ENCODE measurements at places on chromosomes 3 and 15.

DNA sequence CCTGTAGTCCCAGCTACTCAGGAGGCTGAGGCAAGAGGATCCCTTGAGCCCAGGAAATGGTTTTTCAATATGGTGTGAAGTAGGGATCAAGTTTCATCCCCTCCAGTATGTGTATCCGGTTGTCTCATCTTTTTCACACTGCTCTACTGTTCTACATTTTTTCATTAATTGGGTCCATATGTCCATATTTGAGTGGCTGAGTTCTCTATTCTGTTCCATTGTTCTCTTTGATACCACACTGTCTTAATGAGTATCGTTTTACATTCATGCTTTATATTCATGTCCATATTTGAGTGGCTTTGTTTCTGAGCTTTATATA, 81.6 kb upstream of the LRRFIP2 start:
- no peak for DNase-seq

- no peak for DNase-seq
Measured at GRCh38 chr3:129323651-129324294, 45.1 kb downstream of the HMCES start.

DNA sequence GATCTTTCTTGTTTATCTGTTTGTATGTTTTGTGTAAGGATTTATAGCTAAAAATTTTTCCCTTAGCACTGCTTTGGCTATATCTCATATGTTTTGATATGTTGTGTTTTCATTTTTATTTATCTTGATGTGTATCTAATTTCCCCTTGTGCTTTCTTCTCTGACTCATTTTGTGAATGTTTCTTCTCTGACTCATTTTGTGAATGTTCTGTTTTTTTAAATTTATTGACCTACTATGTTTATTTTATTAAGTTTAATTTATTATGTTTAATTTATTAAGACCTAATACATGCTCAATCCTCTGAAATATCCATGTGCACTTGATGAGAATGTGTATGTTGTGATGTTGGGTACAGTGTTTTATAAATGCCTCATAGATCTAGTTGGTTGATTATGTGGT, 793.5 kb upstream of the CADM2 start:
- DNase-seq = no peak

DNA sequence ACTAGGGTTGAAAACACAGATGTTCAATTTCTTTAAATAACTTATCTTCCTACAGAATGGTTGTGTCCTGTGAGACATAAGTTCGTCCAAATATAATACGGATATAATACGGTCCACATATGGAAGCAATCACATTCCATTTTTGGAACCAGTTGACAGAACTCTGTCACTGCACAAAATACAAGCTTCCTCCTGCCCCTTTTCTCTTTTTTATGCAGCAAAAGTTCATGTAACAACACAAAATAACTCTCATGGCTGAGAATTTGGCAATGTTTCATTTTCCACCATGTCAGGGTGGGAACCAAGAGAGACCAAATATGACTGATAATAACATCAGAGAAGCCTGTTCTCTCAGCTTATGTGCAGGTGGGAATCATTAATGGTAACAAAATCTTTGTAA, 158.1 kb upstream of the ZNF385D start:
- DNase-seq = no peak

- DNase-seq = no peak
Measured at GRCh38 chr3:43872301-43872700, 181.6 kb downstream of the ABHD5 start.

DNA sequence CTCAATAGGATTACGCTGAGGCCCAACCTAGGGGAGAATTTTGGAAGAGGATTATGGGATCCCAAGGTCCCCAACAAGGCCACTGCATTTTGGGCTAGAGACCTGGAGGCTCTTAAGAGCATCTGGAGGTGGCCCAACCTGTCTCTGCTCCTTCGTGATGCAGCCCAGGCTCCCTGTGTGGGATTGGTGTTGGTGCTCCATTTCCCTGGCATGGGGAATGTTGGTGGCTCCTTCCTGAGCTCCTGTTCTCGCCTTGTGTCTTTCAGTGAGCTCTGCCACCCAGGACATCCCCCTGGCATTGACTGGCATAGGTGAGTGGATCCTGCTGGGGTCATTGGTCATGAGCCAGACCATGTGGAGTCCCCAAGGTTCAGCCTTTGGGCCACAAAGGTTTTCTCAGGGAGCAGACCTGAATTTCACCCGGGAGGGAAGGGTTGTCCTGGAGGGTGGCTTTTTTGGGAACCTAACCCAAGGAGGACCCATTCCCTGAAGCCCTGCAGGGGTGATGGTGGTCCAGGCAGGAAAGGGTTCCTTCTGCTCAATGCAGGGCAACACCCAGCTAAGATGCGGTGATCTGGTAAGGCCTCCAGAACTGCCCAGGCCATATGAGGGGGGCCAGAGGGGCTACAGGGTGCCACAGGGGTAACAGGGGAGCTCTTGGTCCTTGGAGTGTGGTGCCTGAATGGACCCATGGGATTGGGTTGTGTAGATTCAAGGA, 202.5 kb downstream of the UBE3A start:
- DNase-seq = no peak

GRCh38 chr3:78875436-78875835, 892.4 kb downstream of the ROBO1 start:
- DNase-seq = no peak

GRCh38 chr3:148319161-148319915, 378.4 kb upstream of the AGTR1 start:
- no peak for DNase-seq

- no peak for DNase-seq
Measured at GRCh38 chr3:101879102-101879501, 29.8 kb downstream of the NFKBIZ start.

DNA sequence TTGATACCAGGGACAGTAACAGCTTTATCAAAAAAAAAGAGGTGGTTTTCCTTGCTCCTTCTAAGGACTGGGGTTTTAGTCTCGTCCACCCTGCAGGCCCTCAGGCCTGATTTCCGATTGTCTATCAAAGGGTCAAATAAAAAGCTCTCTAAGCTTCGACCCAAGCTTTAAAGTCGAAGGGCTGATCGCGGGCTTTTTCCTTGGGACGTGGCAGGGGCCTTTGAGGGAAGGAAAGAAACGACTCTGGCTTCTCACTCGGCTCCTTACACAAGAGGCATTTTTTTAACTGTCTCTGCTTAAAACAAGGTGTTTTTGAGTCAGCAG, 354 bp upstream of the KLHL24 start:
- no peak for DNase-seq

DNA sequence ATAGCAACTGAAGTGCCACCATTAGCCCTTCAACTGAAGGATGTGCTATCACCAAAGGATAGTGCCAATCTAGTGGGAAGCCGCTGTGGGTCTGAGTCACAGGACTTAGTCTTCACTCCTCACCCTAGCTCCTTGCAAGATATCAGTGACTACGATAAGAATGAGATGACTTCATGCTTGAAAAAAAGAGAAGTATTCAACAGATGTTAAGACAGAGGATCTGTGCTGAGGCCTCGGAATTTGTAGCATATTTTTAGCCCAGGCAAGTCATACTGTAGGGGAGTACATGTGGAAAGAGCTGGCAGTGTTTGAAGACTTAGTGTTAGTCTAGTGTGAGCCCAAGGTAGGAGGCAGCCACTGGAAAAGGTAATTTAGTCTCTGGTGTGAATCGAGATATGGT, 270.7 kb upstream of the LRTM1 start:
- DNase-seq = no peak

DNA sequence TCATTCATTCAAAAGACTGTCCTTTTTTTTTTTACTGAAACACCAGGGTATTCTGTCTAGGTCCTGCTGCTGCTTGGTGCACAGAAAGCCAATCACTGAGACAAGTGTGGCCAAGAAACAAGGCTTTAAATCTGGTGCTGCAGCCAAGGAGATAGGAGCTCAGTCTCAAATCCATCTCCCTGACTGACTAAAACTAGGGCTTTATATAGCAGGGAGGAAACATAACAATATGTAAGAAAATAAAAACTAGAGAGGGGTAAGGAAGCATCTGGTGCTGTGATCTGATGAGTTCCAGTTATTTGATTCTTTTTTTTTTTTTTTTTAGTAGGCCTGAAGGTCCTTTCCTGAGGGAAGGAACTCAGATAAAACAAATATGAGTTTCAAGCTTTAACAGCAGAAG, 139.8 kb downstream of the ATG7 start:
- no peak for DNase-seq

GRCh38 chr3:12521010-12521409, 24.3 kb downstream of the MKRN2OS start:
- no peak for DNase-seq

GRCh38 chr3:53764026-53764775, 82.0 kb downstream of the CHDH start:
- no peak for DNase-seq

- no peak for DNase-seq
Measured at GRCh38 chr3:122085673-122086072, 30.5 kb downstream of the CD86 start.

GRCh38 chr15:73522011-73522410, 79.0 kb downstream of the REC114 start:
- no peak for DNase-seq

GRCh38 chr3:149020196-149020838, 29.0 kb downstream of the GYG1 start:
- peak; percentile 24 for DNase-seq

DNA sequence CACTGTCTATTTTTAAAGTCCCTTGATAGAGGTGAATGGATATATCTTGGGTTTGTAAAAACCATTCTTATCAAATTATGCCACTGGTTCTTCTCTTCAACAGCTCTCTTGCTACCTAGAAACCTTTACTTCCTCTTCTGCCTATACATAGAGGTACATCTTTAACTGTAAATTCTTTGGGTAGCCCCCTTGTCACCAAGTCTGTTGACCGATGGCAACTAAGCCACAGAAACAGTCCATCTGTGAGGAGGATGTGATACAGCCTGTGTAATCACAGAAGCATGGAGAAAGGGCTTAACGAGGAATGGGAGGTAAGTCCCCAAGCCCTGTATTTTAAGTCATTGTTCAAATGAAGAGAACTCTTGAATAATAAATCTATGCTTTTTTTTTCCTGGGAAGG, 246.5 kb upstream of the MDFIC2 start:
- DNase-seq = no peak

DNA sequence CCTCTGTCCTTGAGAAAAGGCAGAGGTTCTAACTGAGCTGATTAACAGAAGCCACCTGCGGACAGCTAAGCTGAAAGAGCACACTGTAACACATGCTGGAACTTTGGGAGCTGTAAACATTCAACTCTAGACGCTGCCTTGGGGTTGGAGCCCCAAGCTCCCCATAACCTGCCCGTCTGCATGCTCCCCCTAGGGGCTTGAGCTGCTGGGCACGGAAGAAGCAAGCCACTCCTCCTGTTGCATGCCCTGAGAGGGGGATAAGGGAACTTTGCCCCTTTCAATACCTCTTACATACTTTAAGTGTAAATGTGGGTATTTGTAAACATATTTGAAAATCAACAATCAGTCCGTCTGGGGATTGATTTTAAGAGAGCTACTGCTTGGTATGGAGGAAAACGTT, 188.4 kb downstream of the ADAMTSL3 start:
- no peak for DNase-seq

GRCh38 chr3:120773932-120774331, 31.4 kb downstream of the GTF2E1 start:
- DNase-seq = no peak

GRCh38 chr15:69557020-69557706, 104.5 kb downstream of the RPLP1 start:
- DNase-seq = no peak

DNA sequence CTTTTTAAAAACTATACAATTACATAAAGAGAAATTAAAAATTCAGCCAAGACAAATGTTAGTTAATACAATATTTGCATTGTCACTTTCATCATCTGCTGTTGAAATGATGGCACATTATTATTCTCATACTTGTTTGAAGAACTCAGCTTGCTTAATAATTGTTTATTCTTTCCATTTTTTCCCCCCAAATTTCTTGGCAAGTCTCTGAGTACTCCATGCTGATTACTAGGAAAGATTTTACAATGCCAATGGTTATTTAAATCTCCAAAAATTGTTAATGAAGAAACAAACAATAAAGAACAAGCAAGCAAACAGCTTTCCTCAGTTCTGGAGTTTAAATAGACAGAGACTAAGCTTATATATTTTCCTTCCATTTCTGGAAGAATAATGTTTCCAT, 15.1 kb upstream of the STXBP5L start:
- DNase-seq = no peak

DNA sequence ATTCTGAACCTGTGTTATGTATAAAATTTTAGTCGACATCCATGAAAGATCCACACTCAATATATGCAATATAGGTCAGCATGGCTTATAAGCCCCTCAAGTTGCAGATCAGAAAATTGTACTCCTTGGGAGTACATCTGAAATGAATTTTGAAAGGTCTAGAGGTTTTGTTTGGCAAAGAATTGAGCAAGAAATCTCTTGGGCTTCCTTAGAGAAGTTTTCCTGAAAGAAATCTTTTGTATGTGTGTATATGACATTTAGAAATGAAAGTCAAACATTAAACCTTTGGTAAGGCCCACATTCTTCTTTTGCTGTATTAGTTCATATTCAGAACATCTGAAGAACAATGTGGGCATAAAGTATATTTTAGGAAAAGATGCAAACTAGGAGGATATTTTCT, 1006.6 kb downstream of the NAALADL2 start:
- no peak for DNase-seq

DNA sequence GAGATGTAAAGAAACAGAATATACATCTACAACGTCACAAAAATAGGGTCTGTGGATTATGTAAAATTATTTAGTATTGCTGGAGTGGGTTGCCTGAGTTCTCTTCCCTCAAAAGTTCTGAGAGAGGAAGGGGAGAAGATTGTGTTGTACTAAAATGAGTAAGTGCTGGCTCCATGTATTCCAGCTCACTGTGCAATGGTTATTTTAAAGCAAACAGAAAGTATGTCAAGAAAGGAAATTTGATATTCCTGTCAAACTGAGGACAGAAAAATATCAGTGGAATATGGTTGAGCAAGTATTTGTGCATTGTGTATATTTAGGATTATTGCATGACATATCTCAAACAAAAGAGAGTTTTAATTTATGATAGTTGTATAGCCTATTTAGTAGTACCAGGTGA, 2.2 kb downstream of the TRPC1 start:
- no peak for DNase-seq

DNA sequence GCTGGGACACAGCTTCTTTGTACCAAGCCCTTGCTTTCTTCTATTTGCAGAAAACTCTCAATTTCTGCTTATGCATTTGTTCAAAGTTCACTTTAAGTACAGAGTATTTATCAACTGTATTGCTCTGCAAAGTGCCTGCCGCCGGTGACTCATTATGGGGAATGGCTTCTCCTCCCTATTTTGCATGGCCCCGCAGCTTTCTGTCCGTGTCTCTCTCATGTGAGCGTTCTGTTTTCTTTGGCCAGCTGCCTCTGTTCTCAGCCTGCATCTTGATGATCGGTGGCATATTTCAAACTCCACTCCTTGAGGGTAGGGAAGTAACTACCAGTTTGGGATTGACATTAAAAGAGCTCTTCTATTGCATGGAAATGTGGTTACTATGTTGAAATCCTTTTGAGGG, 28.6 kb upstream of the ST8SIA2 start:
- DNase-seq = no peak

DNA sequence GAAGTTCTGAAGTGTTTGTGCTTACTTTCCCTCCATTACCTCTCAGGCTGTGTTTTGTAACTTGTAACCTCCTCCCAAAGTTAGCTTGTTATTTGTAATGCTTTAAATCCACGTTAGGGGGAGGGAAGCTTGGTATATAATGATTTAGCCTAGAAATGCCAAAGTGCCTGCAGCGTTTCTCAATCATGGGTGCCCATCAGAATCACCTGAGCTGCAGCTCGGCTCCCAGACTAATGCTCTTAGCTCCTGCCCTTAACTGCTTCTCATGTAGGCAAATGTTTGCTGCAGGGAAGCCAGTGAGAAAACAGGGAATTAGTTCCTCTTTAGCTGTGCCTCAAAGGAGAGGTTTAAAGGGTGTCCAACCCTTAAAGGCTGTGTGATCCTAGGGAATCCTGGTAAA, 219.2 kb upstream of the NAALADL2 start:
- DNase-seq = no peak

All from midbrain (tissue), 1 donor.